ENCODE measurements at places on chromosomes 12 and 14. TPM values are rescaled to one million over a fixed set of nuclear protein-coding genes. Genes with fewer than 3 reads are reported as not detected.

DNA sequence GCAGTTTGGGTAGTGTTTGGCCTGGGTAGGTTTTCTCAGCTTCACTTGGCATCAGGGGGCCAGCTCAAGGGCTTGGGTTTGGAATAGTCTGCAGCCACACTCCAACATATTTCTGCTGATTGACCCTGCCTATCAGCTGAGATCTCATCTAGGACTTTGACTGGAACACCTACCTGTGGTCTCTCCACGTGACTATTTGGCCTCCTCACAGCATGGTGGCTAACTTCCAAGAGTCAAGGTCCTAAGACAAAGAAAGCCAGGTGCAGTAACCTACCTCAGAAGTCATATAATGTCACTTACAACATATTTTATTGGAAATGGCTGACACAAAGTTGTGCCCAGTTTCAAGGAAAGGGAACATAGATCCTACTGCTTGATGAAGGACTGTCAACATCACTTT lies 481.0 kb downstream of the EGLN3 start:
- DNase-seq: no peak

DNA sequence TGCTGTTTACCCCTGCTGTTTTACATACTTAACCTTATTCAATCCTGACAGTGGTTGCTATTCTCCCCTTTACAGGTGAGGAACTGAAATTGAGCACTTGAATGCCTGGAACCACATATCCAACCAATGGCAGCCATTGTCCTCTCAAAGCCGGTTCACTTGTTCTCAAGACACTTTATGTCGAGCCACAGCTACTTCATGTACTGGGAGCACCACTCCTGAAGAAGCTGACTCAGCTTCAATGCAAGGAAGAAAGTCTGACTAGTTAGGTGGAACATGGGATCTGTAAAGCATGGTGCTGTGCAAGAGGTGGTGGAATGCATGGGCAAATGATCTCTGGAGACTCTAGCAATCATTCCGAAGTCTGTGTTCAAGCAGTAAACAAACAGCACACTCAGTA lies 113.9 kb upstream of the CPM start:
- DNase-seq: no peak

- no peak for DNase-seq
These were observed 77.8 kb downstream of the SMOC1 start for GRCh38 chr14:69956970-69957369.

The DDN gene
- total RNA-seq: 0.64 TPM

- DNase-seq: no peak
These were observed 57.8 kb downstream of the RIMBP2 start for GRCh38 chr12:130658145-130658911.

DNA sequence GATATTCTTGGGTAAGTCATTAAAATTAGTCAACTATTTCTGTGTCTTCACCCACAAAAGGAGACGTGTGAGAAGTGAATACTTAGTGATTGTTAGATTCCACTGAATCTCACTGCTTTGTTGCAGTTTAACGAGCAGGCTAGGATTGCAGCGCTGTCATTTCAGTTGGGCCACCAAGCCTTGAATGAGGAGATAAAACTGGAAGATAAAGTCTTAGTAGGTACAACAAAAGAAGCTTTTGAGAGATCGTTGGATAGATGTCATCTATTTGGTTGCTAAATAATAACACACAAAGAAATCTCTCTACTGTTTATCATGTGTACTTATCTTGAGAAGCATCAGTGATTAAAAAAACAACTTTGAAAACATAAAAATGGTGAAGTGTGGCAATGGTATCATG lies 132.3 kb downstream of the RGS6 start:
- DNase-seq: no peak

DNA sequence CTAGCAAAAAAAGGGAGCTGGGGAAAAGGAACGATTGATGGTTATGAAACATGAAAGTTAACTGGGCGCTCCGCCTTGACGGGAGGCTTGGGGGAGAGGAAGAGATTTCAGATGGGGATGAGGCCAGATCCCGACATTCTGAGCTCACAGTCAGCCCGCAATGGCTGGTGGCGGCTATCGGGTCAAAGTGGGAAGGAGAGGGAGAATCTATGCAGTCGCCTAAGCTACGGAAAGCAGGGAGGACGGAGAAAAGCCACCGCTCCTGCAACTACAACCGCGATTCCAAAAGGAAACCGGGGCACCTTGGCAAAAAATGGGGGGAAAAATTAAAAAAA lies 502 bp downstream of the MPHOSPH9 start:
- no peak for DNase-seq

The RNF212B gene
- total RNA-seq: not detected

The PAWR gene
- total RNA-seq: 52.1 TPM

- no peak for DNase-seq
These were observed 86.7 kb upstream of the FZD10 start for GRCh38 chr12:130075497-130076076.

GRCh38 chr12:108826101-108826806 lies 31.1 kb downstream of the SSH1 start:
- no peak for DNase-seq

GRCh38 chr12:105955976-105956375 lies 182.8 kb downstream of the NUAK1 start:
- no peak for DNase-seq

- no peak for DNase-seq
These were observed 90.2 kb upstream of the RESF1 start for GRCh38 chr12:31868965-31869364.
